ENCODE measurements at places on chromosomes 6 and 20.

DNA sequence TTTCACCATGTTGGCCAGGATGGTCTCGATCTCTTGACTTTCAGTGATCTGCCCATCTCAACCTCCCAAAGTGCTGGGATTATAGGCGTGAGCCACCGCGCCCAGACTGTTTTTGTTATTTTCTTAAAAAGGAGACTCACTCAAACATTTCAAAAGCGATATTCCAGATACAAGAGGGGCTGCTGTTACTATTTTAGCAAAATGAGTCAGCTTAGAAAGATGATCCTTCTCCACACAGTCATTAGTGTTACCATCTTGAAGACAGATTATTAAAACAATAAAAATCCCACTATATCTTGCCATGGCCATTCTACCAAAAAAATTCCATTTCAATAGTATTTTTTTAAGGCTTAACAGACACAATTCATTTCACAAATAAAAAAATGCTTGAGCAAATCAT lies 102.8 kb downstream of the PREP start:
- peaks cover 18% of the 10 kb centered on the region for H3K36me3 ChIP-seq
- H3K27ac ChIP-seq, result no peak overlapping the region
- H3K27me3 ChIP-seq, result no peaks in the 10 kb centered on the region

GRCh38 chr6:16684896-16685554 lies 76.2 kb downstream of the ATXN1 start:
- peak overlapping the region; percentile 66 for H3K27ac ChIP-seq
- DNase-seq, result no peak
- peaks cover 48% of the 10 kb centered on the region for H3K4me1 ChIP-seq
- no peaks in the 10 kb centered on the region for H3K36me3 ChIP-seq
- H3K4me3 ChIP-seq, result no peak overlapping the region
- no peaks in the 10 kb centered on the region for H3K27me3 ChIP-seq

- no peak overlapping the region for H3K27ac ChIP-seq
- H3K4me1 ChIP-seq, result peaks cover 12% of the 10 kb centered on the region
- H3K27me3 ChIP-seq, result no peaks in the 10 kb centered on the region
- no peaks in the 10 kb centered on the region for H3K36me3 ChIP-seq
- DNase-seq, result no peak
- no peak overlapping the region for H3K4me3 ChIP-seq
Measured at GRCh38 chr6:161922631-161923119, 648.8 kb upstream of the AGPAT4 start.

DNA sequence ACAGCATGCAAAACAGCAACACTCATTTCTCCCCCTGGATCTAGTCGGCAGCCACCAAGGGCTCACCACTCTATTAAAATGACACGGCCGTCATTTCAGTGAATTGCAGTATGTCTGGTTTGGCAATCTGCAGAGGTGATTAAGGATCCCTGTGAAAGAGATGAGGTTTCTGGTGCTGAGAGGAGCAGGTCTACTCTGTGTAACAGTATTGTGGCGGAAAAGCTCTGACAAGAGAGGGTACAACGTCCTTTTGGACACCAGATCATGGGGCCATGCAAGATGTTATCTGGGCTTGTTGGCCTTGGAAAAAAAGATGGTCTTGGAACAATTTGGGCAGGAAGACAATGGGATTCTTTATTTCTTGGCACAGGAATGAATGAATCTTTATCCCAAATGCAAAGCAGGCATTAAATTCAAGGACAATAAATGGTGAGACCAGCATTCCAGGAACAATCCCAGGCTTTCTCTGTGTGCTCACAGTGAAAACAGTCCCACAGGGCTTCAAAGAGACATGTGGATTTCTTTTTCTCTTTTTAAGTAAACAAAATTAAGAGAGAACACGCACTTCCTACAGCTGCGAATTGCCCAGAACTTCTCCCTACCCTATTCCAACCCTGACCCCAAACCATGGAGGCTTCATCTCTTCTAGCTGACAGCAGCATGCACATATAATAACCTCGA lies 33.7 kb upstream of the ADGRF1 start:
- H3K4me1 ChIP-seq, result peaks cover 13% of the 10 kb centered on the region
- H3K27ac ChIP-seq, result peak overlapping the region; percentile 43
- H3K4me3 ChIP-seq, result no peak overlapping the region

GRCh38 chr6:82893889-82894652 lies 171.6 kb downstream of the UBE3D start:
- no peaks in the 10 kb centered on the region for H3K27me3 ChIP-seq
- DNase-seq, result no peak
- H3K36me3 ChIP-seq, result no peaks in the 10 kb centered on the region
- no peak overlapping the region for H3K4me3 ChIP-seq
- no peak overlapping the region for H3K27ac ChIP-seq

GRCh38 chr6:52317841-52318581 lies 33.5 kb upstream of the MCM3 start:
- no peak overlapping the region for H3K4me3 ChIP-seq
- DNase-seq, result no peak
- H3K27ac ChIP-seq, result no peak overlapping the region

DNA sequence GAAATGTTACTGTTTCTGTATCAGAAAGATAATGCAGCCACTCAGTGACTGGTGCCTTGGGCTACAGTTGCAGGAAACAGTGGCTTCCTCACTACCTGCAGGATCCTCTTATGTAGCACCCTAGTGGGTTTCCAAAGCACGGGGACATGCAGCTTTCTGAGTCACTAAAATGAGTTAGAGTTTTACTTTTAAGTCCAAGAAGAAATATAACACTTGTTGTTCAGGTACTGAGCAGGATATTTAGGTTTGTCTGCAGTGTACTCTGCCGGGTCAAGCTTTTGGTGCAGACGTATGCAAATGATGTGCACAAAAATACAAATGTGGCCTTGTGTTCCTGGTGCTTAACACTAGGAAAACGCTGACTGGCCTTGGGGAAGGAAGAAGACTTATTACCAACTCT lies 22.0 kb downstream of the ACSS1 start:
- H3K4me1 ChIP-seq, result peaks cover 78% of the 10 kb centered on the region
- DNase-seq, result no peak
- no peaks in the 10 kb centered on the region for H3K36me3 ChIP-seq
- no peak overlapping the region for H3K4me3 ChIP-seq
- peak overlapping the region; percentile 35 for H3K27ac ChIP-seq

DNA sequence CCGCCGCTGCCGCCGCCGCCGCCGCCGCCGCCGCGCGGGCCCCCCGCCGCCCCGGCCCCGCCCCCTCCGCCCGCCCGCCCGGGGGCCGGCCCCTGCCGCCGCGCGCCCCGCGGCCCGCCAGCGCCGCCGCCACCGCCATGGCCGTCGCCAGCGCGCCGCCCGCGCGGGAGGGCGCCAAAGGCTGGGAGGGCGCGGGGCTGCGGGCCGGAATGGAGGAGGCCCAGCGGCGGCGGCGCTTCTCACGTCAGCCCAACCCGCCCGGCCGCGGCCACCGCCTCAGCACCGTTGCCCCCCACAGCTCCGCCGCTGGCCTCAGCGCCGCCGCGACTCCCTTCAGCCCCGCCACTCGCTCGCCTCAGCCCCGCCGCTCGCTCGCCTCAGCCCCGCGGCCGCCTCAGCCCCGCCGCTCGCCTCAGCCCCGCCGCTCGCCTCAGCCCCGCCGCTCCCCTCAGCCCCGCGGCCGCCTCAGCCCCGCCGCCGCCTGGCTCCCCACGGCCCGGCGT lies 258 bp downstream of the PHF10 start:
- no peaks in the 10 kb centered on the region for H3K27me3 ChIP-seq
- peaks cover 28% of the 10 kb centered on the region for H3K4me1 ChIP-seq
- no peak for DNase-seq
- no peaks in the 10 kb centered on the region for H3K36me3 ChIP-seq
- H3K27ac ChIP-seq, result peak overlapping the region; percentile 96
- peak overlapping the region; percentile 91 for H3K4me3 ChIP-seq

- DNase-seq, result no peak
- no peak overlapping the region for H3K4me3 ChIP-seq
- no peaks in the 10 kb centered on the region for H3K4me1 ChIP-seq
Measured at GRCh38 chr6:90631046-90631445, 44.2 kb upstream of the MAP3K7 start.

GRCh38 chr6:149856256-149856994 lies 7.7 kb downstream of the LRP11 start:
- no peak overlapping the region for H3K27ac ChIP-seq
- no peaks in the 10 kb centered on the region for H3K27me3 ChIP-seq
- no peak for DNase-seq
- peaks cover 64% of the 10 kb centered on the region for H3K4me1 ChIP-seq

- DNase-seq, result no peak
- no peak overlapping the region for H3K4me3 ChIP-seq
- peaks cover 11% of the 10 kb centered on the region for H3K4me1 ChIP-seq
- H3K27me3 ChIP-seq, result no peaks in the 10 kb centered on the region
Measured at GRCh38 chr6:124994648-124995047, 32.4 kb downstream of the RNF217 start.

DNA sequence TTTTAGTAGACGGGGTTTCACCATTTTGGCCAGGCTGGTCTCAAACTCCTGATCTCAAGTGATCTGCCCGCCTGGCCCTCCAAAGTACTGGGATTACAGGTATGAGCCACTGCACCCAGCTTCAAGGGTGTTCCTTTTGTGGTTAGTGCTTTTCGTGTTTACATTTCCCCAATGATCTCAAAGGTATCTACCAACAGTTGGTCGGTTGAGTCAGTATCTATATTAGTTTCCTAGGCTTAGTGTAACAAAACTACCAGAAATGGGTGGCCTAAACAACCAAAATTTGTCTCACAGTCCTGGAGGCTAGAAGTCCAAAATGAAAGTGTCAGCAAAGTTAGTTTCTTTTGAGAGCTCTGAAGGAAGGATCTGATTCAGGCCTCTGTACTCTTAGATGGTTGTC lies 30.1 kb downstream of the CASP8AP2 start:
- DNase-seq, result no peak
- H3K4me1 ChIP-seq, result no peaks in the 10 kb centered on the region
- no peaks in the 10 kb centered on the region for H3K27me3 ChIP-seq
- no peak overlapping the region for H3K4me3 ChIP-seq
- peaks cover 95% of the 10 kb centered on the region for H3K36me3 ChIP-seq
- H3K27ac ChIP-seq, result no peak overlapping the region

DNA sequence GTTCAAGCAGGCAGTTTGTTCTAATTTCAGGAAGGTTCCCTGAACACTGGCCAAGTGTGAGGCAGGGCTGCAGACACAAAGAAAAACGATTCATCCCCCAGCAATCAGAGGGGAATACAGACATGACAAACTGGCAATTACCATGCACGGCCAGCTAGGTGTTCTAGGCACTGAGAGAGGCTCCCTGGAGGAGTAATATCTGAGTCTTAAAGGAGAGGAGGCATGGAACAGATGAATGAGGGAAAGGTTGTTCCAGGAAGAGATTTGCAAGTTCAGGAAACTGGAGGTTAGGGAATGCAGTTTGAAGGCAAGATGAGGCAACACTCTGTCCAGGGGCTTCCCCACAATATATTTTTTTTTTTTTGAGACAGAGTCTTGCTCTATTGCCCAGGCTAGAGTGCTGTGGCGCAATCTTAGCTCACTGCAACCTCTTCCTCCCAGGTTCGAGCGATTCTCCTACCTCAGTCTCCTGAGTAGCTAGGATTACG lies 11.1 kb downstream of the RRAGD start:
- no peaks in the 10 kb centered on the region for H3K4me1 ChIP-seq
- H3K27me3 ChIP-seq, result no peaks in the 10 kb centered on the region
- H3K27ac ChIP-seq, result no peak overlapping the region
- DNase-seq, result no peak
- no peaks in the 10 kb centered on the region for H3K36me3 ChIP-seq
- H3K4me3 ChIP-seq, result no peak overlapping the region

DNA sequence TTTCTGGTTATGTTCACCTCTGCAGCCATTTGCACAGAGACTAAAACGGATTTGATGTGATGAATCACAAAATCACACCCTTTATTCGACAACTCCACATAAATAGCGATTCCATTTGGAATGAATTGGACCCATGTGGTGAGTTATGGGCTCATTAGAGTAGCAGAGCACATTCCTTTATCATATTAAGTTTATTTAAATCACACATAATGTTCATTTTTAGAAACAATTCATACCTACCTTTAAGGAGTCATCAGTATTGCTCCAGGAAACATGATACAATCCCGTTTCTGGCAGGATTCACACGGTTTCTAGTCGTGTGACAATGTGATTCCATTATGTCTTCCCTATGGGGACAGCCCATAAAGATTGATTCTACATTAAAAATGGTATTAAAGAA lies 303.5 kb downstream of the CDH4 start:
- no peak for DNase-seq
- no peaks in the 10 kb centered on the region for H3K4me1 ChIP-seq
- no peaks in the 10 kb centered on the region for H3K36me3 ChIP-seq
- peaks cover 7% of the 10 kb centered on the region for H3K27me3 ChIP-seq

GRCh38 chr6:25399885-25400284 lies 120.7 kb downstream of the CARMIL1 start:
- H3K36me3 ChIP-seq, result no peaks in the 10 kb centered on the region
- no peaks in the 10 kb centered on the region for H3K27me3 ChIP-seq
- no peak overlapping the region for H3K27ac ChIP-seq
- DNase-seq, result no peak
- H3K4me1 ChIP-seq, result peaks cover 10% of the 10 kb centered on the region

DNA sequence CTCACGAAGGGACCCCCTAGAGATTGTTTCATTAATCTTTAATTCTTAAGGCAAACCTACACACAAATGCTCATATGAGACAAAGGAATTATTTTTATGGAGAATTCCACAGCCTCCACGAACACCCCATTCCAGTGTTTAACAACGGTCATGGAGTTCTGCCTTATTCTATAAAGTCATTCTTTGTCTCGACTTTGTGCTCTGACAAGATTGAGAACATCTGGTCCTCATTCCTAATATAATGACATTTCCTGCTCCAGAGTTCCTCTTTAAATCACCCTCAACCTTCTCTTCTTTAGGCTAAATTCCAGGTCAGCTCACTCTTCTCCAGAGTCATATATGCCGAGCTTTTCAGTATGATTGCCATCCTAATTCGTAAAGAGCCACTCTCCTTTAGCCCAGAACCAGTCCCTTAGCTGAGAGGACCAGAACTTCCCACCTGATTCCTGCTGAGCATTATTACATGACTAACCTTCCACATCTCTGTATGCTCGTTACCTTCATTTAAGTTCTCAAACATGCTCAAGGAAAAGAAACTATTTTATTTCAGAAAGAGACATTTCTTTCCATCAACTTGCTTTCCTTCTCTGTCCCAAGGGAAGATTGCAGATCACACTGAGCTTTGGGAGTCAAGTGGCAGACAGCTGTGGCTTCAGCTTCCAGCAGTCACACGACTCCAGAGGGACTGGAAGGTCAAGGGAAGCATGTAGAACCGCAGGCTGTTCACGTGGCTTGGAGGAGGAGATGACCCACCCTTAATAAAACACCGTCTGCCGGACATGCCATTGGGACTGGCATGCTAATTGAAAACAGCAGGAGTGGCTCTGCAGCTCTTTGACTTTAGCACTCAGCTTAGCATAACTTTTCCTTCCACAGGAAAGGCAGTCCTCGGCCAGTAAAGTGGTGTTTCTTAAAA lies 467.1 kb upstream of the HSF2 start:
- no peaks in the 10 kb centered on the region for H3K27me3 ChIP-seq
- DNase-seq, result peak; percentile 65
- H3K27ac ChIP-seq, result no peak overlapping the region
- H3K4me3 ChIP-seq, result no peak overlapping the region
- no peaks in the 10 kb centered on the region for H3K36me3 ChIP-seq

GRCh38 chr20:29873946-29874345 lies 1383.5 kb upstream of the DEFB115 start:
- no peaks in the 10 kb centered on the region for H3K27me3 ChIP-seq
- H3K4me3 ChIP-seq, result no peak overlapping the region

- no peaks in the 10 kb centered on the region for H3K36me3 ChIP-seq
- no peak overlapping the region for H3K27ac ChIP-seq
- H3K4me3 ChIP-seq, result no peak overlapping the region
- H3K27me3 ChIP-seq, result peaks cover 33% of the 10 kb centered on the region
Measured at GRCh38 chr6:43277643-43278523, 20.2 kb upstream of the SLC22A7 start.

GRCh38 chr6:116118608-116119007 lies 7.3 kb downstream of the COL10A1 start:
- peaks cover 32% of the 10 kb centered on the region for H3K36me3 ChIP-seq
- no peak overlapping the region for H3K27ac ChIP-seq
- no peaks in the 10 kb centered on the region for H3K4me1 ChIP-seq

Measured in suprapubic skin (tissue), 4 donors.